Posterior vena cava (tissue), 2 donors: ENCODE measurements at places on chromosomes 13 and 19.

DNA sequence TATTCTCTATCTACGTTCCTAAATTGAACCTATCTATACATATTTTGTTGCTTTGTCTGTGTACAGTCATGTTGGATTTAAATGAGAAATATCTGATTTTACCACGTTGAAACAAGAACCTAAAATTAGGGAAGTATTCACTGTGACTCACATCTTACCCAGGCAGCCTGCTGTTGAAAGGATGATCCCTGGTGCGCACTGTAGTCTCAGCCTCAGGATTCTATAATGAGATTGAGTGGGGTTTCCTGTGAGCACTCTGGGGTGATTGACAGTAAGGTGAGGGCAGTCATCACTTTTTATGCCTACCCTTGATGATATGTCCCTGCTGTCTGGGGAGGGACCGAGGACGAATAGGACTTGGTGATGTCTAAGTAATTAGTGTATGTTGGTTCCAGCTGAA, 35.4 kb downstream of the PCCA start:
- DNase-seq: no peak

GRCh38 chr13:83752141-83752540, 130.1 kb downstream of the SLITRK1 start:
- no peak for DNase-seq

DNA sequence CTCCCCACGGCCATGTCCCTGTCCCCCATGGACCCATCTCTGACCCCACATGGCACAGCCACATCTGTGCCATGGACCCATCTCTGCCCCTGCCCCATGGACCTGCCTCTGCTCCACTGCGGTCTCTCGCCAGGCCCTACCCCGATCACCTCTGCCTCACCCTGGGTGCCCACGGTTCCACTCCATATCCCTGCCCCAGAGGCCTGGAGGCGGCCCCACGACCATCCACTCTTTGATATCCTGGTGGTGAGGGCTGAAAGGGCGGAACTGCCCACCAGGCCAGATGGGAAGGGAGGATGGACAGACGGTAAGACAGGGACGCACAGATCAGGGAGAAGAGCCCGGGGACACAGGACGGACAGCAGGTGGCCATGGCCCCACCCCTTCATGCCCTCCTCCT, 327 bp downstream of the PTGER1 start:
- no peak for DNase-seq

GRCh38 chr13:29315847-29316246, 279.6 kb downstream of the SLC7A1 start:
- no peak for DNase-seq

DNA sequence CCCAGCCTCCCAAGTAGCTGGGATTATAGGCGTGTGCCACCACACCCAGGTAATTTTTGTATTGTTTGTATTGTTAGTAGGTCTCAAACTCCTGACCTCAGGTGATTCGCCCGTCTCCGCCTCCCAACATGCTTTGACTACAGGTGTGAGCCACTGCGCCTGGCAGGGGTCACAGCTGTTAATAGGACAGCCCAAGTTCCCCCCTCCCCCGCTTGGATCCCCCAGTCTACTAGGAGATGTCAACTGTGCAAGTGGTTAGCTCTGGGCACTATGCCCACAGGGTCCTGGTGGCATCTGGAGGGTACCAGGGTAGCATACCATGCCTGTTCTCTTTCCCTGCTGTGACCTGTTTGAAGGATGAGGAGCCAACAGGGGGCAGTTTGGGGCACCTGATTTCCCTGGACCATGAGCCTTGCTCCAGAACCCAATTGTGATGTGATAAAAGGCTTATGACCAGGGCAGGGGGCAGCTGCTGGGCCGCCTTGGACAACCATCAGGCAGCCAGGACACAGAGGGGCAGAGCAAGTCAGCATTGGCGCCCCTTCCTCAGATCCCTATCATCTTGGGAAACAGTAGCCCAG, at the start of gene TSPAN16:
Gene TSPAN16, plus strand, starts transcription at position 496 of the 581 bp plus-strand sequence. CDS start 138 bp downstream, outside the sequence.
- DNase-seq: no peak

GRCh38 chr19:38290631-38291147, 13.4 kb upstream of the C19orf33 start:
- no peak for DNase-seq

- no peak for DNase-seq
These were observed 7.8 kb downstream of the ILF3 start for GRCh38 chr19:10661946-10662345.

- DNase-seq: peak; percentile 95
These were observed 4.5 kb downstream of the TPRX2 start for GRCh38 chr19:47863514-47863936.

GRCh38 chr19:45256836-45257235, 5.8 kb downstream of the MARK4 start:
- no peak for DNase-seq

DNA sequence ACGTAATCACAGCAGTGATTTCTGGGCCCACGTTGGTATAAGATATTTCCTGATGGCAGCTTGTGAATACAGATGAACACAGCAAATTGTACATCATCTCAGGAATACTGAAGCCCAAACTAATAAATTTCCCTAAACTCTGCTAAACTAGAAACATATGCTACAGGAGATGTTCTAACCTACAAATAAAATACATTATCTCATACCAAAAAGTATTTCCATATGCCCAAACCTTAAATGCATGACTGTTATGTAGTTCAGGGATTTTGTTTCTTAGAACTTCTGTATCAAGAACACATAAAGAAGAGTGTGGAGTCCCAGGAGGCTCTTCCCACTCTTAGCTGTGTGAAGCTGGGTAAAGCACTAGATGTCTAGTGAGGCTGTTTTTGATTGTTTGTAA, 138.4 kb downstream of the RFC3 start:
- DNase-seq: no peak

DNA sequence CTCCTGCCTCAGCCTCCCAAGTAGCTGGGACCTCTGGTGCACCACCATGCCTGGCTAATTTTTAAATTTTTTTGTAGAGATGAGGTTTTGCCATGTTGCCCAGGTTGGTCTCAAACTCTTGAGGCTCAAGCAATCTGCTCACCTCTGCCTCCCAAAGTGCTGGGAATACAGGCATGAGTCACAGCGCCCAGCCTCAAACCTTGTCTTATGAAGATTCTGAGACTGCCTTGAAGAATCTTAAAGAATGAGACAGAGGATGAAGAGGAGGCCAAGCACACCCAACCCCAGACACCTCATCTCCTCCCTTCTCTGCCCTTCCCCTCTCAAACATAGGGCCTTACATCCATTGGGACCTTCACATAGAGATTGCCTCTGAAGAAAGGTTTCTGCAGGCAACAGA, 179.7 kb downstream of the ABCC4 start:
- DNase-seq: no peak

- no peak for DNase-seq
These were observed 21.6 kb upstream of the CCL25 start for GRCh38 chr19:8030960-8031359.
